ENCODE measurements at places on chromosomes 1 and 21. TPM values are rescaled to one million over a fixed set of nuclear protein-coding genes. Genes with fewer than 3 reads are reported as not detected.

Gene CD5L
- total RNA-seq, result not detected

Gene SGIP1
- 3.7 TPM for total RNA-seq

Gene ASAP3
- 48.8 TPM for total RNA-seq

Gene BSND
- not detected for total RNA-seq

Gene VSIG8
- not detected for total RNA-seq

Gene KCNE1
- 0.45 TPM for total RNA-seq

Gene DBT
- 8.7 TPM for total RNA-seq

Gene PRPF38B
- total RNA-seq, result 16.1 TPM
